ENCODE measurements at places on chromosomes 4 and X. TPM values are rescaled to one million over a fixed set of nuclear protein-coding genes. Genes with fewer than 3 reads are reported as not detected.

Gene BEX5
- total RNA-seq = 1.9 TPM

Gene VEGFC
- 0.11 TPM for total RNA-seq

Gene BLOC1S4
- total RNA-seq = 20.8 TPM

Gene ZNF711
- total RNA-seq = 0.48 TPM

Gene EXOC1L
- not detected for total RNA-seq

Gene P2RY4
- 0.55 TPM for total RNA-seq

Gene SMIM14
- 1.7 TPM for total RNA-seq

Gene C4orf36
- not detected for total RNA-seq

Gene CCNQ
- 25.3 TPM for total RNA-seq

Gene SLC34A2
- total RNA-seq = not detected

Gene TASL
- 5.2 TPM for total RNA-seq

Measured in activated T-helper 2 cell treated with anti-CD3 and anti-CD28 coated beads, Interferon-gamma antibody, Interleukin-2, Interleukin-4, amounts not matched to agents 10 μg/mL and 5 μg/mL and 100 μg/mL, durations not matched to agents 14 hours and 24 hours and 36 hours (primary cell).